HCEC 1CT (cell line): ENCODE measurements at places on chromosomes 7 and 10.

DNA sequence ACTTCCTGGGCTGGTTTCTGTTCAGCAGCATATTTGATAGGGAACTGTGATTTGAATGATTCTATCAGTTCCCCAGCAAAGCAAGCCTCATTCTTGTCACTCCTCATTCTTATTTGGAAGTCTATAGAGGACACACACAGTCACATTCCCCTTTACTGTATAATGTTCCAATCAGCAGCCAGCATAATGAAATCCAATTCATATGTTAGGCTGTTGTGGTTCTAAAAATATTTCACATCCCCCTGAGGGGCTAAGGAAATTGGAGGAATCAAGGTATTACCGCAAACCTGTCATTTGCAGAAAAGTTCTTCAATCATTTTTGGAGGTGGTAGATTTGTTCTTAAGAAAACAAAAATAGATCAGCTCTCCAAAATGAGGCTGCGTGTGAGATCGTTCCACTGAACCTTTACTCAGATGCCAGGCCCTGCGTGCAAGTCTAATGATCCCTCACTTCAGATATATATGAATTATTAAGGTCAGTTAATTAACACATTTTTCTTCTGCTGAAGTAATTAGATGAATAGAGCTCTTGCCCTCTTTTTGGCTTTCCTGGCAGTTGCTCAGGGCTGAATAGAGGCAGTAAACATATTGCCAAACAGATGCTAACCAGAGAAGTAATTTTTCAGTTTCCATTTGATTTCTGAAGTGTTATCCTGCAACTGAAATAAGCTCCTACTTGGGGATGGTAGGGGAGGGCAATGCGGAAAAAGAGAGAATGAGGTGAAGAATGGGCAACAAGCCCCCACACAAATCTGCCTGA, 31.8 kb downstream of the LSMEM1 start:
- no peak for DNase-seq

DNA sequence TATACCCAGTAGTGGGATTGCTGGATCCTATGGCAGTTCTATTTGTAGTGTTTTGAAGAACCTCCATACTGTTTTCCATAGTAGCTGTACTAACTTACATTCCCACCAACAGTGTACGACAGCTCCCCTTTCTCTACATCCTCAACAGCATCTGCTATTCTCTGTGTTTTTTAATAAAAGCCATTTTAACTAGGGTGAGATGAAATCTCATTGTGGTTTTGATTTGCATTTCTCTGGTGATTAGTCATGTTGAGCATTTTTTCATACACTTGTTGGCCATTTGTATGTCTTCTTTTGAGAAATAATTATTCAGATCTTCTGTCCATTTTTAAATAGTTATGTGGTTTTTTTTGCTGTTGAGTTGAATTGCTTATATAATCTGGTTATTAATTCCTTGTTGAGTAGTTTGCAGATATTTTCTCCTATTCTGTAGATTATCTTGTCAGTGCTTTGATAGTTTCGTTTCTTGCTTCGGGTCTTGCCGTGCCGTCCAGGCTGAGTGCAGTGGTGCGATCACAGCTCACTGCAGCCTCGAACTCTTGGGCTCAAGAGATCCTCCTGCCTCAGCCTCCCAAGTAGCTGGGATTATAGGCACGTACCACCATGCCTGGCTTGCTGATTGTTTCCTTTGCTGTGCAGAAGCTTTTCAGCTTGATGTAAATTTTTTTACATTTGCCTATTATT, 12.0 kb downstream of the MTG1 start:
- peak; percentile 25 for DNase-seq

DNA sequence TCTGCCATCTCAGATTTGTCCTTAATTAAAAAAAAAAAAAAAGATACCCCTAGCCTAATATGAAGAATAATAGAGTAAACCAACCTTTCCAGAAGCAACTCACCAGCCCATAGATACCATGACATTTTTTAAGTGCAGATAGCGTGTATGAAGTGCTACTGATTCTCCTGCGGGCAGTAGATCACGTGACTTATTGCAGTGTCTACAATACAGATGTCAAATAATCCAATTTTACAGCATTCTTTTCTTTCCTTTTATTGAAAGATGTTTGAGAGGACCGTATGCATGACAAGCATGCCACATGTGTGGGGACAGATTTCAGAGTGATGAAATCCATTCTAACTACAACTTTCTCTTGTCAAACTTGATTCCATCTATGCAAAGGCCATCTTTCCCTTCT, 232.9 kb upstream of the SP4 start:
- no peak for DNase-seq

DNA sequence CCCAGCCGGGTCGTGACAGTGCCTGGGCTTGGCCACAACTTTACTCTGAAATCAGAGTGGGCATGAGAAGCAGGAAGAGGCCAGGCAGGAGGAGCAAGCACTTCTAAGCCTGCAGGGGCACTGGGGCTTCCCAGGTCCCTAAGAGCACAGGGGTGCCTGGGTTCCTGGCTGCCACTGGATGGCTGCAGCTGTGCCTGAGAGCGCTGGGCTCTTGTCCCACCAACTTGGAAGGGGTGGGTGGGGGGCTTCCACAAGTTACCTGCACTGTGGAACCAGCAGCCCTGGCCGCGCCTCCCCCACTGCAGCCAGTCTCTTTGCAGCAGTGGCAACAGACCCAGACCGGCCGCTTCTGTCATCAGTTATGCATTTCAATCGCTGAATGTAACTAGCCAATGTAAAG, 434.7 kb upstream of the GRM3 start:
- DNase-seq = no peak

DNA sequence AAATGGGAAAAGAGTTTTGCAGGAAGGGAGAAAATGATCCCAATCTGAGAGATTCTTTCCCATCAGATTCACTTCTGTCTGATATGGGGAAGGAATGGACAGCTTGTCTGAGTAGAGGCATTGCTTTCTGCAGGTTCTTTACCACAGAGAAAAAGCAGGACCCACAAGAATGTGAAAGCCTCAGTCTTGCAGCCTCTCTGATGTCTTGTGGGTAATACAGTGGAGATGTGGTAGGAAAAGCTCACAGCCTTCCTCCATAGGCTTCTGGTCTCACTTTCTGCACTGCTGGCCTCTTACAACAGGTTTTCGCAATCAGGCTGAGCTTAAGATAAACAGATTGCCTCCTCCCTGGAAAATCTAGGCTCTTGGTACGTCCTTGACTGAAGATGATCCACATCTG, 551 bp downstream of the IFIT1 start:
- peak; percentile 90 for DNase-seq

DNA sequence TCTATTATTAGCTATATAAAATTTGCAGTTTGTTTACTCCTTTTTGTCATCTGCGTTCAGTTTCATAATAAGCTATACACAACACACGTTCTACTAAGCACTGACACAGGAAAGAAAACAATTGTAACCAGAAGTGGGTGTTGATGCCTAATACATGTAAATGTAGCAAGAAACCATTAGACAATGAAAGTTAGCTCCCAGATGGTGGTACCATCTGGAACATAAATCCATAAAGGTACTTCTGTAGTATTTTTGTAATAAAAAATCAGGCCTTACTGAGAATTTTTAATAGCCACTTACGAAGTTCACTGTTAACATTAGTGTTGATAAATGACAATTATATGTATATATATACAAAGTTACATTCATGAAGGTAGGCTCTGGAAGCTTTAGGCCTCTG, 194.7 kb downstream of the KCND2 start:
- no peak for DNase-seq

DNA sequence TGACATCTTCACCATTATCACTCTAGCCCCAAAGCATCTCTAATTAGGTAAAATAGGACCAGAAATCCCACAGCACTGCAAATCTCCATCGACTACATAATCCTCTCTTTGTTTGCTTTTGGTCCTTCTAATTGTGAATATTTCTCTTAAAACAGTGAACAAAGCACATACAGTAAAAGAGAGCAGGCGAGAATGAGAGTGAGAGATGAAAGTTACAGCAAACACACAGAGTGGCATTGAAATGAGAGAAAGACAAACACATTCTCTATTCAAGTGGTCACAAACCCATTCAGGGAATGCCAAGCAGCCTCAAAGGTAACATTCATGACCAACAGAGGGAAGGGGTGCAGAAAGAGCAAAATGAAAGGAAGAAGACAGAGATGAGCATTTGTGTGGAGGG, 109.8 kb upstream of the PTN start:
- DNase-seq = no peak

DNA sequence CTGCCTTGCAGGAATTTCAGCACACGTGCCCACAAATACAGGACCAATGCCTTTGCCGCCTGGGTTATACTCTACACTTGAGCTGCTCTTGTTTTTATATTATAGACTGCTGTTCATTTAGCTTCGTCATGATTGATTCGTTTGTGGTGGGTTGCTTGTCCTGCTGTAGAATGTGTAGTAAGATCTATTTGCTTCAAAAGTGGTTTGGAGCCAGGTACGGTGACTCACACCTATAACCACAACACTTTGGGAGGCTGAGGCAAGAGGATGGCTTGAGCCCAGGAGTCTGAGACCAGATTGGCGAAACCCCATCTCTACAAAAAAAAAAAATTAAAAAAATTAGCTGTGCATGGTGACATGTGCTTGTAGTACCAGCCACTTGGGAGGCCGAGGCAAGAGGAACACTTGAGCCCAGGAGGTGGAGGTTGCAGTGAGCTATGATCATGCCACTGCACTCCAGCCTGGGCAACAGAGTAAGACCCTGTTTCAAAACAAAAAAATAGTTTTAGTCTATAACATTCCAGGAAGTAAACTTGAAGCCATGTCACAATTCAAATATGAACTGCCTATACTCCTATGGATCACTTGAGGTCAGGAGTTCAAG, 9.0 kb upstream of the RHBDD2 start:
- DNase-seq = no peak

DNA sequence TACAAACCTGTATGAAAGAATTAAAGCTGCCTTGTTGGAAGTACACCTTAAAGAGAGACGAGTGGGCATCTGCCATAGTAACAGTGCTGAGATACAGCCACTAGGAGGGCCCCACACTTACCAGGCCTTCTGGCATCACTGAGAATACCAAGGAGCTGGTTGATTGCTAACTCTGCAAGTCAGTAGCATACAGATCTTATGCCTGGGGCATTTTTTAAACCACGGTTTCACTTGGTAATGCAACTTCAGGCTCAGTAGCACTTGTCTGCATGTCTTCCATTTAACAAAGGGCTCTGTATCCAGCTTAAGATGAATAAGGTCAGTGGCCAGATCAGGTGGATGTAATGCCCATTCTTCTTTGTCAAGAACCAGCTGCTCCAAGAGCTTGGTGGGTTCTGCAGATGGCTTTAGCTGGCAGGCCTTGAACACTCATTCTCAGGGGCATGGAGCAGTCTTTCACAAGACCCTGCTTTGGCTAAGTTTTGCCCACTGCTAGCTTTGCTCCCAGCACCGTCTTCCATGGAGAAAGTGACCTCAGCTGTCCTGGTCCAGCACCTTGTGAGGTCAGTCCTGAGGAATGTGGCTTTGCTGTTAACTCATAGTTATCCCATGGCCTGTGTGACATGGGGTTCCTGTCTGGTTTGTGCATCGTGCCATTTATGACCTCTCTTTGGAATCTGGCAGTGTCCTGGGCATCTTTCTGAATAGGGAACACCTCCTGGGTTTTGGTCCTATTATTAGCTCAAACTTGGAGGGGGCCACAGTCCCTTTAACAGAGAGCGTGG, 68.1 kb downstream of the BMPER start:
- DNase-seq = peak; percentile 39

DNA sequence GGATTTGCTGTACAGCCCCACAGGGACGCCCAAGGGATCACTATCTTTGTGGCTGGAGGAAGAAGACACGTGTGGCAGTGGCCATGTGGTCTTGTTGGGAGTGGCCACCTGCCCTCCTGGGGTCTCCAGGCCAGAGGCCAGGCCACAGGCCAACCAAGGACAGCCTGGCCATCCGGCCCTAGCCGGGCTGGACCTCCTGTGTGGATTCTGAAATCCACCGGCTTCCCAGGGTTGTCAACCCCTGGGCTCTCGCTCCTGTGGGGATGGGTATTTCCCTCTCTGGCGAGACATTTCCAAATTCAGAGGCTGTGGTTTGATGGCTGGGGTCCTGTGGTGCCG, 31.5 kb upstream of the CFAP46 start:
- DNase-seq = no peak

GRCh38 chr7:121485467-121486243, 89.5 kb upstream of the FAM3C start:
- no peak for DNase-seq

DNA sequence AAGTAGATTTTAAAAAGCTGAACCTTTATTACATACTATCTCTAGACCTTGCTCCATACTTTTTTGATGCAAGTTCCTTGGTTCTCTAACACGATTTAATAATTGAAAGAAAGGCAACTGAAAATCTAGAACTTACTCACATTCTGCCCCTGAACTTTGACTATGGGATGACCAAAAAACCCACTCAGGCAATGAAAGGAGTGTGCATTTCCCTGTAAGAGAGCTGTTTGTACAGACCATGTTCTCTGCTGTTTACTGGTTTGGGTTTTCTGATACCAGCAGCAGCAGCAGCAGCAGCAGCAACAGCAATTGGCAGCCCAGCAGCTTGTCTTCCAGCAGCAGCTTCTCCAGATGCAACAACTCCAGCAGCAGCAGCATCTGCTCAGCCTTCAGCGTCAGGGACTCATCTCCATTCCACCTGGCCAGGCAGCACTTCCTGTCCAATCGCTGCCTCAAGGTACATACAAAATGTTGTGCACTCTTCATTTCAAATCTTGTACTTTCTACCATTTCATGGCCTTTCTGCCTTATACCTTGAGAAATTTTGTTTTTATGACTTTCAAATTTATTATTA, 216.7 kb downstream of the FOXP2 start:
- DNase-seq = no peak

DNA sequence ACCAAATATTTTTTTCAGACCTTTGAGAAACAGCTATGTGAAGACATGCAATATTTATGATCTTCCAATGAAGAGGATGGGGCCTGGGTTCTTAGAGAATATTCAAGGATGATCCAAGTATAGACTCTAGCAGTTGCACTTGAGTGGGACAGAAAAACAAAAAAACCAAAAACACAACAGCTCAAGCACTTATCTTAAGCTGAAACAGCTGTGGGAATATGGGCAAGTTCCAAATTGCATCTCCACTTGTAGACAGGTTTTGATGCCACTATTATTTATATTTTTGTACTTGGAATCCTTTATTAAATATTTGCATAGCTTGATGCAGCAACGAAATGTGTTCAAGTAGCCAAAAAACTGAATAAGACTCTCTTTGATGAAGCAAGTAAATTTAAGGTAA, 2.2 kb upstream of the PDK4 start:
- DNase-seq = no peak

- no peak for DNase-seq
Measured at GRCh38 chr7:31059551-31059950, 7.4 kb downstream of the ADCYAP1R1 start.

GRCh38 chr10:1264001-1264400, 207.8 kb downstream of the WDR37 start:
- DNase-seq = no peak

GRCh38 chr7:68258609-68259008, 1262.0 kb downstream of the TYW1 start:
- no peak for DNase-seq

DNA sequence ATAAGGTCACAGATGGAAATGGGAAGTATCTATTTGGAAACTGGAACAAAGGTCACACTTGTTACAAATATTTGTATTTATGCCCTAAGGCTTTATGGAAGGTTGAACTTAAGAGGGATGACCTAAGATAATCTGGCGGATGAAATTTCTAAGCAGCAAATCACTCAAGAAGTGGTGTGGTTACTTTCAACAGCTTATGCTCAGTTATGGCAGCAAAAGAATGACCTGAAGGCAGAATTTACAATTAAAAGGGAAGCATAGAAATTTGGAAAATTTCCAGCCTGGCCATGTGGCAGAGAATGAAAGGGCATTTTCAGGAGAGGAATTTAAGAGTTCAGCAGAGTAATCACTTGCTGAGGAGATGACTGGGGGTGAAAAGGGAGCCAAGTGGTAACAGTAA, 95.8 kb upstream of the TNS3 start:
- DNase-seq = no peak

- DNase-seq = peak; percentile 65
Measured at GRCh38 chr7:44104860-44105771, 971 bp downstream of the AEBP1 start.
